Prostate gland (tissue), 2 donors: ENCODE measurements at places on chromosomes 2 and 18.
A peak's percentile ranks its signal among the peaks of the same experiment; 100 is the strongest.

- DNase-seq: no peak
These were observed 37.0 kb downstream of the PIK3C3 start for GRCh38 chr18:41992066-41992465.

- no peak for DNase-seq
These were observed 202.5 kb upstream of the SLC8A1 start for GRCh38 chr2:40654346-40654745.

GRCh38 chr2:108271691-108272253, 16.9 kb upstream of the SULT1C2 start:
- DNase-seq: peak; percentile 39

DNA sequence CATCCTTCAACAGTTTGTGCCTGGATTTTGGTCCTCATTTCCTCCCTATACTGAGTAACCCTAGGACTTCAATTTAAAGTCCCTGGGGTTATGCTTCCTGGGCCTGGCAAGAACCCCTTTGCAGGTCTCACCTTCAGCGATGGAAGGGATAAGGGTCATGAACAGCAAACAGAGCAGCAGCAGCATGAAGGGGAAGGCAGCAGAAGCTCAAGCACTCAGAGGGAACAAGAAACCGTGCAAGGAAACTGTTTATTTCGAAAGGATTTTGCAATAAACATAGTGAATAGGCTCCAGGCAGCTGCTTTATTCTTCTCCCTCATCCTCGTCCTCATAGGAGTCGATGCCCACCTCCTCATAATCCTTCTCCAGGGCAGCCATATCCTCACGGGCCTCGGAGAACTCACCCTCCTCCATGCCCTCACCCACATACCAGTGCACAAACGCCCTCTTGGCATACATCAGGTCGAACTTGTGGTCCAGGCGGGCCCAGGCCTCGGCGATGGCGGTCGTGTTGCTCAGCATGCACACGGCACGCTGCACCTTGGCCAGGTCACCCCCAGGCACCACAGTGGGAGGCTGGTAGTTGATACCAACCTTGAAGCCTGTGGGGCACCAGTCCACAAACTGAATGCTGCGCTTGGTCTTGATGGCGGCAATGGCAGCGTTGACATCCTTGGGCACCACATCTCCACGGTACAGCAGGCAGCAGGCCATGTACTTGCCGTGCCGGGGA, 2.8 kb upstream of the TUBA4B start:
- no peak for DNase-seq

DNA sequence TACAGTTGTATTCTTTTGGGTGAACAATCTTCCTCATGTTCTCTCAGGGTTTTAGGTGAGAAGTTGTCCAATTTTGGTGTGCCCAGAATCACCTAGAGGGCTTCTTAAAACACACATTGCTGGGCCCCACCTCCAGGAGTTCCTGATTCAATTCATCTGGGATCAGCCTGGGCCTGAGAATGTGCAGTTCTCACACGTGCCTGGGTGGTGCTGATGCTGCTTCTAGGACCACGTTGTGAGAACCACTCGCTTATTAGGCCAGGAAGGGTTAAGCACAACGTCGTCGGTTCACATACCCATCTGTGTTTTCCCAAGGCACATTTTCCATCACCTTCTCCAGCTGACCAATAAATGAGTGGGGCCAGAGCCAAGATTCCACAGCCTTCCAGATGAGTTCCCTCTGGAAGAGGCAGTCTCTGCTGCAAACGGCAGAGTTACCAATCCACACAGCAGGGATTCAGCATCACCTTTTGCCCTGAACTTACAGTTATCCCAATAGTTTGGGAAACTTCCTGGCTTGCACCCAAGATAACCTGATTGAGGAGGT, 277.7 kb upstream of the HNRNPA3 start:
- DNase-seq: no peak

- no peak for DNase-seq
These were observed 162.0 kb downstream of the LTBP1 start for GRCh38 chr2:33108483-33109443.

DNA sequence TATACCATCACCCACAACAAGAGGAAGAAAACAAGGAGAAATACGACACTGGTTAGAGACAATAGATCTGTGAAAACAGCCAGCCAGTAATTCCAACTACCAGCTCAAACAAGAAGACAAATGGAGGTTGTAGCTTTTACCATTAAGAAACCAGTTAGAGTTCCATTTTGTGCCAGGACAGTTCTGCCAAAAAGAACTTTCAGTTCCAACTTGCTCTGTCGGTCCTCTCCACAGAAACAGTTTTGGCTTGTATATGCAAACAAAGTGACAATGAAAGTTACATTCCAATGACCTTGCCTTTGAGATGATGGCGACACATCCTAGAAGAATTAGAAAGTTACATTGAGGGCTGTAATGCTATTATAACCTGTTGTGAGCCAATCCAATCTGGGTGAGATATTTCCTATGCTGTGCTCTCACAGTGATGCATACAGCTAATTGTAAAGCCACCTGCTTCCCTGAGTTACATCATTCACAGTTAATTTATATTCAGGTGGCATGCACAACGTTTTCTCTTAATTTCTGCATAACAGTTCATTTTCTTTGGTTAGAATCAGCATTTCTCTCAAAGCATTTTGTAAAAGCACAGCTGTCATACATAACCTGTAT, 1378.4 kb upstream of the PIK3C3 start:
- DNase-seq: no peak

DNA sequence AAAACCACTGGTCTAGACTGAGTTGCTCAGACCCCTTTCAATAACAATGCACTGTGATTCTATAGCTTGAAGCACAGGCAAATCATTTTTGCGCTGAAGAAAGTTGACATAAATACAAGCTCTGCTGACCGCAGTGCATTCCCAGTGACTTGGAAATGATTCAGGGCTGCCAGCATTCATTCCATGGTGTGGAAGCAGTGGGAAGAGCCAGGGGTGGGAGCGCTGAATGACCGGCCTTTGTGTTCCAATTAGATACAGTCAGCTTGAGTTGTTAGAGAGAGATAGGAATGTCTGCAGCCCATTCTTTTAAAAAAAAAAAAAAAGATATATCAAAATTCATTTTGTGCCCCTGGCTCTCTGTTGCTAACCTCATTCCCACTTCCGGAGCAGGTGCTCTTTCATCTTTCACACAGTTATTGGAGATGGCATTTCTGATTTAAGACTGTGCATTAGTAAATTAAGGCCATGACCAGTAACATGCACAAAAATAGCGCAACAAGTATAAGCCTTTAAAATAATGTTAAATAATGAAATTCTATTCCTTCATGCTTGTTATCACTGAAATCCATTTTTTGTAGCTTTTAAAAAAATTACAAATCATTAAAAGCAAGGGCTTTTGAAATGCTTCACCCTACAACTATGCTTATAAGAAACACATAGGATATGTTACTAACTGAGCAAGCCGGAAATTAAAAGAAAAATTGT, 59.4 kb upstream of the CTLA4 start:
- no peak for DNase-seq
